ENCODE measurements at places on chromosomes 7 and 10.

- DNase-seq: no peak
Measured at GRCh38 chr10:50469288-50469687, 154.5 kb downstream of the SGMS1 start.

- no peak for DNase-seq
Measured at GRCh38 chr7:155495440-155496248, 37.7 kb downstream of the EN2 start.

- no peak for DNase-seq
Measured at GRCh38 chr10:56351909-56352630, 9.0 kb downstream of the ZWINT start.

DNA sequence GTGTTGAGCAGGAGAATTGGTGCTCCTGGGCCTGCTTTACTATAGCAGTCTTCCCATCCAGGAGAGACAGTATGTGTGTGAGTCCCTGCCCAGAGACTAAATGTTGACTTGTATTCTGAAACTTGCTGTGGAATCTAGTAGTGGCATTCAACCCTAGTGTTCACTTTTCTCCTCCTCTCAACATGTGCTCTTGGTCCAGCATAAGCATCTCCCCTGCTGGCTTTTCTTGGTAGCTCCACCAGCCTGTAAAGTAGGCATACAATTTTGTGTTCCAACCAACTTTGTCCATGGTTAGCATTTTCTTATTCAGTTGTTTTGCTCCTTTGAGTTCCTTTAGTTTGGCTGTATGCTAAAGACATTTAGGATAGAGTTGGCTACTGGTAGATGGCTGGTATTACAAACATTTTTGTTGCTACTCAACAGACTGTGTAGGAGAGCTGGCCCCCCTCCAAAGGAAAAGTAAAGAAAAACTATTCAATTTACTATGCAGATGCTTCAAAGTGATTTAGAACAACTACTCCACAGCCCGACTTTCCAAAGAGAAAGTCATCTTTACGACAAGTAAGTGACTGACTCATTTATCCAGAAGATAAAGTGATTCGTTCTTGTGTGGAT, 46.0 kb downstream of the ASB4 start:
- DNase-seq: no peak

GRCh38 chr10:13001887-13002212, 337 bp upstream of the CCDC3 start:
- DNase-seq: no peak
